Coronary artery (tissue), 2 donors: ENCODE measurements at places on chromosomes 6 and 20.

DNA sequence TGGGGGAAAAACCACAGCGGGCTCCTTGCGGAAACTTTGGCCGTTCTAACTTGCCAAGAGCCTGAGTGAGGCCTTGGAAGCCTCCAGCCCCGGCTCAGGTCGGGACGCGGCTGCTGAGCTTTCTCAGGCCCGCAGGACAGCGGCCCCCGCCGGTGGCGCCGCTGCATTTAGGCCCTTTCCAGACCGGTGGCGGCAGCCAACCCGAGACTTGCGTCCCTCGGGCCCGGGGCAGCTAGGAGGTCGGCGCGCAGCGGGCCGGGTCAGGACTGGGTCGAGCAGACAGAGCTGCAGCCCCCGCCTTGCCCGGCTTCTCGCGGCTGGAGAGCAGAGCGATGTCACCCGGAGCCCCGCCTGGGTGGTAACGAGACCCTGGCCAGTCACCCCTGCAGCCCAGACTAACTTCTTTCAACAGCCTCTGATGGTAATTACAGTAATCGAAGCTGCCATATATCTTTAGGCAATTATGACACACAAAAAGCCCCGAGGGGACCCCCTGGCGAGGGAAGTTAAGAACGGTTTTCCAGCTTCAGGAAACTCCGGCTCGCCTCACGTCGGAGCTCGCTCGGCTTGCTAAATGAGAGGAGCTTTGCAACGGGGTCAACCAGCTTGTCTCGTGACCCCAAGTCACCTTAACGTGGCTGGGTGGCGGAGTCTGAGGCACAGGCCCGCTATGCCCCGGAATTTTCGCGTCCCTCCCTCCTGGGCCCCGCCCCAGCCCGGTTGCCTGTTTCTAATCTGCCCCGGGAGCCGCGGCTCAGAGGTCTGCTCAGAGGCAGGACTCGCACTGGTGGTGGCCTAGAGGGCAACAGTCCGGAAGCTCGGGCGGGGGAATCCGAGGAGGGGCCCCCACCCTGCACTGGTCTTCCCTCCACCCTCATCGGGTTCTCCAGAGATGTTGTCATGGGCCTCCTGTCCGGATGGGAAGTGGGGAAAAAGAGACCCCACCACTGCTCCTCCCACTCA, 3.0 kb downstream of the NR2E1 start:
- DNase-seq: no peak

- no peak for DNase-seq
These were observed at the start of gene NFATC2 for GRCh38 chr20:51542571-51543421. TSS of gene NFATC2 (minus strand) at chr20:51542719. CDS start at chr20:51542499, 220 bp downstream.

GRCh38 chr6:38480036-38480435, 159.7 kb downstream of the BTBD9 start:
- no peak for DNase-seq

DNA sequence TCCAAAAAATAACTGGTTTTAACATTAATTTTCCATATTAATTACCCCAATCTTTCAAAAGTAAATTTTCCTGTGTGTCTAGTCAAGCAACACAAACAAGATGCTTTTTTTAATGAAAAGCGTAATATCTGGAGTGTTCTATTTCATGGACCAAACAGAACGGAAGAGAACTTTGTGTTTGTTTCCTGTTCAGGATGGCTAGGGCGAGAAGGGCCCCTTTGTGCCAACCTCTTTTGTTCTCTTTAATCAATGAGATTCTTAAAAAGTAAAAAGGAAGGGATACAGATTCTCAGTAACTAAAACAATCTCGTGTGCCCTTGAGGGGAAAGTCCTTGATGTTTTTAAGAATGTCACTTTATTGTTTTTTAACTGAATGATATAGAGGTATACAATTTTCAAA, 55.7 kb downstream of the GNAS start:
- DNase-seq: no peak

- DNase-seq: no peak
These were observed 86.8 kb downstream of the CDC40 start for GRCh38 chr6:110266996-110267395.

GRCh38 chr6:112357791-112358190, 10.7 kb downstream of the RFPL4B start:
- DNase-seq: no peak

GRCh38 chr6:82330171-82330804, 33.3 kb upstream of the TPBG start:
- no peak for DNase-seq

- DNase-seq: no peak
These were observed 1.9 kb downstream of the GINM1 start for GRCh38 chr6:149567945-149568585.

GRCh38 chr20:57180387-57180786, 86.1 kb downstream of the BMP7 start:
- no peak for DNase-seq

- DNase-seq: no peak
These were observed 57.3 kb downstream of the TRAF3IP2 start for GRCh38 chr6:111548368-111548767.

DNA sequence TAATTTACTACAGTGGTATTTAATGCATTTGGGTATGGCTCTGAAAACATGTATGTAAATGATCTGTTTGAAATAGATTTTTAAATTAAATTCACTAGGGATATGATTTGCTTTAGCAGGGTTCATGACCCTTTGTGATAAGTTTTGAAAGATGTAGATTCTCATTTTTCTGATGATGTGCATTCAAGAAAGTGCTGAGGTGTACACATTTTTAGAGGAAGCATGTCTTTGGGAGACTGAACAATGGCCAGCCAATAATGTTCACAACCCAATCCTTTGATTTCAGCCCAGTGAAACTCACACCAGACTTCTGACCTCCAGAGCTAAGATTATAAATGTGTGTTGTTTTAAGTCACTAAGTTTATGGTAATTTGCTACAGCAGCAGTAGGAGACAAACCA, 71.1 kb downstream of the TMEM244 start:
- no peak for DNase-seq

- DNase-seq: peak; percentile 82
These were observed 54.0 kb downstream of the TMEM242 start for GRCh38 chr6:157269261-157269794.

DNA sequence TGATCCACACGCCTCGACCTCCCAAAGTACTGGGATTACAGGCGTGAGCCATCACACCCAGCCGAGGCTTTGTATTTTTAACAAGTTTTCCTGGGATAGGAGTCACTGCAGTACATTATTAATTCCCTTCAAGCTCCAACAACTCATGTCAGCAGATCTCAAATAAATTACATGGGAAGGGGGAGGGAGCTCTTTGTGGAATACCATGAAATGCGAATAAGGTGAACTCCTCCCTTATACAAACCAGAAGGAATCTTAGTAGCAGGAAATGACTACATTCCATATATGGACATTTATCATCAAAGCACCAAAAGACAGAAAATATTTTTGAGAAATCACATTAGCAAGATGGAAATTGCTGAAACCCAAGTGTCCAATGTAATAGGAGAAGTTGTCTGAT, 2.9 kb downstream of the GSS start:
- DNase-seq: no peak

DNA sequence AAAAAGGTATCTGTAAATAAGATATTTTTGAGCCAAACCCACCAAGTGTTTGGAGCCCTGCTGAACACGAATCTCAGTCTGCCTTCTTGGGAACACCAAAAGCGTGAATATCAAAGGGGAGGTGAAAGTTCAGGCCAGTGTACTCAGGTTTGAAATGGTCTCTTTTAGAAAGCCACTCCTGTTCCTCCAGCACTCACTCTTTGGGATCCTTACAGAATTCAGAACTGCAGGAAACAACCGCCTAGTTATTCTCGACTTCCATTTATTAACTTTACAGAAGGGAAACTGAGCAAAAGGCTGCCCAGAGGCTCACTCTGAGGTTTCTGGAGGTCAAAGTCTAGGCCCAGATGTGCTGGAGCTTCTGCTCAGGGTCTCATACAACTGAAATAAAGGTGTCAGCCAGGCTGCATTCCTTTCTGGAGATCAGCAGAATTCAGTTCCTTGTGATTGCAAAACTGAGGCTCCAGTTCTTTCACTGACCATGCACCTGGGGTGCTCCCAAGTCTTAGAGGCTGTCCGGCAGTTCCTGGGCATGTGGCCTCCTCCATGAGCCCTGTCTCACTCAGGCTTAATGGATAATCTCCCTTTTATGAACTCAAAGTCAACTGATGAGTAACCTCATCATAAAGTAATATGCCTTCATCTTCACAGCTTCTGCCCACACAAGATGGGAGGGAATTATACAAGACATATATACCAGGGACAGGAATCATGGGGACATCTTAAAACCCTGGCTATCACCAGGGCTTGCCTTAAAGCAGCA, 65.5 kb upstream of the TNFAIP3 start:
- no peak for DNase-seq

GRCh38 chr6:68689910-68690309, 54.8 kb downstream of the ADGRB3 start:
- DNase-seq: no peak

- no peak for DNase-seq
These were observed 128.0 kb downstream of the PHACTR1 start for GRCh38 chr6:12844284-12845223.
